ENCODE measurements at places on chromosomes 12 and 14.

- DNase-seq: peak; percentile 36
Measured at GRCh38 chr14:51996148-51996746, 6.9 kb downstream of the RTRAF start.

DNA sequence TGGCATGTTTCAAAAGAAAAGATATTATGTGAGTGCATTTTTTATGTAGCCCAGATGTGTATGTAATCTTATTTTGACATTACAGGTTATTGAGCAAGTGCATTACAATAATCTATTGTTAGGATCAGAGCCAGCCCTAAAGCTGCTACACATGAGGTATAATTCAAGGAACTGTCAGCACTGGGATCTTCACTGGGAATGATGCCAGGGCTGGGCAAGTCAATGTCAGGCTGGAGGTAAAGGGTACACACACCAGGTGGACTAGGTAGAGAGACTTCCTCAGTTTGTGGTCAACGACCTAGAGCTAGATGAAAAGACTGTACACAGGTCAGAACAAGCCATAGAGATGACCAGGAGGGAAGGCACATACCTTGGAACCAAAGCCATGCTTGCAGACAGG lies 15.4 kb downstream of the TRIM9 start:
- no peak for DNase-seq

DNA sequence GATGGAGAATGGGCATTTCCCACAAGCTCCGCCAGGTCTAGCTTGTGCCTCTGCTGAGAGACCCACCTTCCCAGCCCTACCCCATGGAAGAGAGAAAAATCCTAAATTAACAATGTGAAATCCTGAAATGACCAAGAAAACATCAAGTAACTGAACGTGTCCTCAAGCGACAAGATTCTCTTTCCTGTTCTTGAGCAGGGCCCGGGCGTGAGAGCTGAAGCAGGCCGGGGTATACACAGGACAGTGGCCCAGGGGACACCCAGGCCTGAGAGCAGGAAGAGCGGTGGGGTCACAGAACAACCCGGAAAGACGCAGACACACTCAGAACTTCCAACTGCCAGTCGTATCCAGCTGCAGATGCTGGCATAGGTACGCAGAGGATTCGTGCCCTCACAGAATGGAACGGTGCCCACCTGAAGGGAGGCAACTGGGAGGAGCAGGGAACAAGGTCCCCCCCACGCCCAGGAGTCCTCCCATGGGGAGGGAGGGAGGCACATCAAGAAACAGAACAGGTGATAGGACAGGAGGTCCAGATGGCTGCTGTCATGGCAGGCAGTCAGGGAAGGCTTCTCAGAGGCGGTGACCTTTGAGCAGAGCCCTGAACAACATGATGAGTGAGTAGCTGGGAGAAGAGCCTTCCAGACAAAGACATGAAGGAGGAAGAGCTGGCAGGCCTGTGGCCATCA lies 9.1 kb downstream of the RIMBP2 start:
- no peak for DNase-seq

- DNase-seq: no peak
Measured at GRCh38 chr12:32030151-32030550, 70.9 kb downstream of the RESF1 start.

- DNase-seq: no peak
Measured at GRCh38 chr12:47378907-47379306, 299.1 kb upstream of the AMIGO2 start.

All from CD4-positive, alpha-beta T cell treated with Interleukin-6 at 100 ng/mL for 8 hours (primary cell).